Globus pallidus (tissue), 1 donor: ENCODE measurements at places on chromosomes 11 and 22.

- DNase-seq = no peak
These were observed 98.0 kb downstream of the PRR5L start for GRCh38 chr11:36394056-36394455.

GRCh38 chr22:44464000-44464399 lies 34.0 kb downstream of the RTL6 start:
- no peak for DNase-seq

DNA sequence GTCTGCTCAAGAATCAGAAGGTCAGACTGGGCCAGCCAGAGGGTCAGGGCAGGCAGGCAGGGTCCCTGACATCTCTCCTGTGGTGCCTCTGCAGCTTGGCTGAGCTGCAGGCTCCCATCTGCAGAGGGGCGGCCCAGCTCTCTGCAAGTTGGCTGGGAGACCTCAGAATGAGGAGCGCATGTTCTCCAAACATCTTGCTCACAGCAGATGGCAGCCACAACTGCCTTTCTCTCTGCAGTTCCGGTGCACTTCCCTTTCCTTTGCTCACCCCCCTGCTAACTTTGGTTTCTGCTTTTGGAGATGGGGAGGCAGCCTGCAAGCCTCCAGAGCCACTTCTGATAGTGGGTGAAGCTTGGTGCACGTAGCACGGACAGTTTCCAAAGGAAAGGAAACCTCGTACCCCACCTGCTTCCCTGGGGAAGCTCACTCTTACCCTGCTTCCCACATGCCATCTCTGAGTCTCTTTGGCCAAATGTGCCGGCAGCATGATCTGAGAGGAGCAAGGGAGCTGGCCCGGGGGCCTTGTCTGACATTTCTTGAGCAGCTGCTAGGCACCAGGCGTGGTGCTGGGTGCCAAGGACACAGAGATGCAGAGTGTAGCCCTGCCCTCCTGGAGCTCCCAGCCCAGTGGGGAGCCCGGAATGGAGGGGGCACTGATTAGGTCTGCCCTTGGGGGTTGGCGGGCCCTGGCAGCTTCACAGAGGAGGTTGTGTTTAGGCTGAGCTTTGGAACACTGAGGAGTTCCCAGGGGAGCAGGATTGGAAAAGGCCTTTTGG lies 18.2 kb downstream of the DAGLA start:
- DNase-seq = no peak

DNA sequence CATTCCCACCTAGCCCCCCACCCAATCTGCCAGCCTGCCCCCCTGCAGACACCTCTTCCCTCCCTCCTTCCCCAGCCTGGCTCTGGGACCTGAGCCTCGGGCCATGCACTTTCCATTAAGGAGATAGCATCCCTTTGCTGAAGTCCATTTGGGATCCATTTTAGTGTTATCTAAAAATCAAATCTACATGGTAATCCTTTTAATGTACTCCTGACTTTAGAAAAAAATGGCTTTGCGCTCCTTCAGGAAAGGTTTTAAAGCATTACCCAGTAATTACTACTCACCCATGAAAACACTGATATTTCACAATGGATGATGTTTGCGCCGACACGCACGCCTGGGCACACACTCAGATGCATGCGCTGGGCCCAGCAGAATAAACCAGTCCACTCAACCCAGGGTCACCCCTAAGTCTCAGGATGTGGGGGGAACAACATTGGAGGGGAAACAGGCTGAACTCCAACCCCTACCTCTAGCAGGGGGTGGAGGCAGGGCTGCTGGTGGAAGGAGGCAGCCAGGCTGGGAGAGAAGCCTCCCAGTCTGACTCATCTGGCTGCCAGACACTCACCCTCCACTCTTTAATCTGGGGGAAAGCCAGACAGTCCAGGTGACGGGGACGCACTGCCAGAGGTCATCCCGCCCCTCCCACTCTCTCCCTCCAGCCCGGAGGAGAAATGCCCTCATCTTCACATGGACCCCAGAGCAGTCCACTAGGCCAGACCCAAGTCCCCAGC lies 29.8 kb downstream of the LMO1 start:
- DNase-seq = no peak

- no peak for DNase-seq
These were observed 887.0 kb downstream of the KCNA4 start for GRCh38 chr11:29129844-29130243.

DNA sequence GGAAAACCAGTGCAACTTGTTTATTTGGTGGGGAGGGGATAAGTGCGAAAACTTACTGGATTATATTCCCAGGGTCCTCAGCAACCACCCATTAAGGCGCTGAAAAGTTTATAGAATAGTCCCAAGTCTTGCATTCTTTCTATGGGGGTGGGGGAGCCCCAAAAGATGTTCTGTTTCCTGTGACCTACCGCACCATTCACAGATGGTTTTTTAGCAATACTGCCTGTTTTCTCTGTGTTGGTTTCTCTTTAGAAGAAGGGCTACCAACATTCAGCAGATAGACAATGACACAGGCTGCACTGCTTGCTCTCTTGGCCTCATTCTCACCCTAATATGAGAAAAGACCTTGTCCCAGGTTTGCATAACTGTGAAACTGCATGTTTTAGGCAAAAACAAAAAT lies 86.5 kb downstream of the FAM76B start:
- DNase-seq = no peak

DNA sequence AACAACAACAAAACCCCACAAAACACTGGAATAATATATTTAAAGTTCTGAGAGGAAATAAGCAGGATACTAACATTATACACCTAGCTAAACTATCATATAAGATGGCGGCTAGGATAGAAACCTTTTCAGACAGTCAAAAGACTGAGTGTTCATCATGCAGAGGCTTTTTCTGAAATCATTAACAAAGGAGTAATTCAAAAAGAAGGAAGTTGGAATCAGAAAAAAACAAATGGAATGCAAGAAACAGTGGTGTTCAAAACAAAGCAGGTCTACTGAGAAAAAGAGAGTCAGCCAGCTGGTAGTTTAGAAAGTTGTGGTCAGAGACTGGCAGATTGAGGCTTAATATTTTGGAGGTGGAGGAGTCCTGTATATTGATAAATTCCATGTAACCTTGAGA lies 30.1 kb upstream of the ZBTB44 start:
- DNase-seq = no peak

GRCh38 chr11:559020-559620 lies 1.4 kb downstream of the LMNTD2 start:
- DNase-seq = no peak

- DNase-seq = no peak
These were observed 132.2 kb upstream of the PLET1 start for GRCh38 chr11:112392904-112393303.

DNA sequence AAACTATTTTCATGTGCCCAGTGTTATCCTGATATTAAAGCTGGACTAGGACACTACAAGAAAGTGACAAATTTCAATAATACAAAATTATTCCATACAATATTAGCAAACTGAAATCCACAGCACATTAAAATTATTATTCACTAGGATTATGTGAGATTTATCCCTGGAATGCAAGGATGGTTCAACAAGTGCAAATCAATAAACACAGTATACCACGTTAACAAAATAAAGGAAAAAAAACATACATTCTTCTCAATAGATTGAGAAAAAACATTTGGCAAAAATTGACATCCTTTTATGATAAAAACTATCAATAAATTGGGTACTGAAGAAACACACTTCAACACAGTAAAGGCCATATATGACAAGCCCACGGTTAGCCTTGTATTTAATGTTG lies 1758.2 kb upstream of the RAG2 start:
- no peak for DNase-seq

- DNase-seq = no peak
These were observed 268.5 kb downstream of the TTC28 start for GRCh38 chr22:28411125-28411524.

- DNase-seq = no peak
These were observed 4.2 kb upstream of the SORL1-AS1 start for GRCh38 chr11:121456816-121457431.

DNA sequence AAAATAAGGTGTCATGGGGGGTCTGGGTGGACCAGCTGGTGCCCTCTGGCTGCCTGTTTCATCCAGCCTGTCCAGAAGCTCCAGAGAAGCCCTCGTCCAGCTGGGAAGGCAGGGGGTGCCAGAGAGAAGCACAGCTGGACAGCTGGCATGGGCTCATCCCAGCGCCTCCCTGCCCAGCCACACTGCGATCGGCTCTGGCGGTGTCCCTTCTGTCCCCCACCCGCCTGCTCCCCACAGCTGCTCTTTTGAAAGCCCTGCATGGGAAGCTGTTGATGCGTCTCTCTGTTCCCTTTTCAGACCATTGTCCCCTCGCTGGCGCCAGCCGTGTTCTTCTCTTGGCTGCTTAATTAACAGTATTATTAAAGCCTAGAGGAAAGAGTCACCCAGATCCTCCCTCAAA lies 86.5 kb downstream of the MN1 start:
- peak; percentile 94 for DNase-seq

DNA sequence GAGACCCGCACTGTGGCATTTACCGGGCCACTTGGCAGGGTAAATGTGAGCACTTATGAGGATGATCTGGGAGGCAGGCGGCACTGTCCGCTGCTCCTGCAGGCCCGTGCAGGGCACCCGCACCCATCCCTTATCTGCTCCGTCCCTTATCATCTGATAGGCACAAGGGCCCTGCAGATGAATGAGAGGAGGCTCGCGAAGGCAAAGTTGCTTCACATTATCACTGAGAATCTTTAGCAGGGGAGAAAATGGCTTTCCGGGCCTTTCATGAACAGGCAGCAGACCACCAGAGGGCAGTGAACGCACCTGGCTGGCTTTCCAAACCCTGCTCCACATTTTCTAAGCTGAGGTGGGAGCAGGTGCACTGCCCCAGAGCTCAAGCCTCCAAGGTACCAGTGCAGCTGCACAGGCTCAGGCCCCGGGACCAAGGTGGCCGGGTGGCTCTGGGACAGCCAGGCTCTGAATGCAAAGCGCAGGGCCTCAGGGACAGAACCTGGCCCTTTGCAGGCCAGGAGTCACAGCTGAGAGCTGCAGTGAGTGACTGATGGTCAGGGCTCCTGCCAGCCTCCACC lies 165.6 kb downstream of the SHANK2 start:
- DNase-seq = no peak

DNA sequence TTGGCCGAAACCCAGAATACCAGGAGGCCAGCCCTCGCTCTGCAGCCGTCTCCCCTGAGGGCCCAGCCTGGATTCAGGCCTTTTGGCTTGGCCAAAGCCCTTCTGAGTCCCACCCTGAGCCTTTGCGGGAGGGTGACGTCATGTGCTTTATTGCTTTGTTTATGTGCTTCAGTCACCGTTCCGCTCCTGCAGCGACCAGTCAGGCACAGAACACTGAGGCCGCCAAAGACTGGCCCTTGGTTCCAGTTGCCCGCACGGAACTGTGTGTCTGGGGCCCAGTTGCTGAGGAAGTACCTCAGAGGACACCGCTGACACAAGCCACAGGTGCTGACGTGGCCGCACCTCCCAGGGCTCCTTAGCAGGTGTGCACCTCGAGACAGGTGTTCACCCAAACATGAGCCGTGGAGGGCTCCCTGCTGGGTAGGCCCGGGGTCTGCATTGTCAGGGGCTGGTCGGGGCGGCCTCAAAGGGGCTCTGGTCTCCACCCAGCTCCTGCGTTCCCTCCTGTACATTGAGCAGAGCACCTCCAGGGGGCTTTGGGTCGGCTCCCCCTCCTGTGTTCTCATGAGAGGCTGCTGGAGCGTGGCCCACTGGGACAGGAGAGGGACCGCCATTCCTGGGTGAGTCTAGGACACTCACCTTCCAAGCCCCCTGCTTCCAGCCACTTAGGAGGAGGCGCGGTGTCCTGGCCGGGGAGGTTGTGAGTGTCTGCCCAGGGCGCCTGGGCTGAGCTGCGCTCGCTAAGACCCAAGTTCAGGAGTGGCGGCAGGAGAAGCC lies 376.8 kb downstream of the TBC1D22A start:
- no peak for DNase-seq

- no peak for DNase-seq
These were observed 835 bp upstream of the RHOD start for GRCh38 chr11:67055812-67056211.

DNA sequence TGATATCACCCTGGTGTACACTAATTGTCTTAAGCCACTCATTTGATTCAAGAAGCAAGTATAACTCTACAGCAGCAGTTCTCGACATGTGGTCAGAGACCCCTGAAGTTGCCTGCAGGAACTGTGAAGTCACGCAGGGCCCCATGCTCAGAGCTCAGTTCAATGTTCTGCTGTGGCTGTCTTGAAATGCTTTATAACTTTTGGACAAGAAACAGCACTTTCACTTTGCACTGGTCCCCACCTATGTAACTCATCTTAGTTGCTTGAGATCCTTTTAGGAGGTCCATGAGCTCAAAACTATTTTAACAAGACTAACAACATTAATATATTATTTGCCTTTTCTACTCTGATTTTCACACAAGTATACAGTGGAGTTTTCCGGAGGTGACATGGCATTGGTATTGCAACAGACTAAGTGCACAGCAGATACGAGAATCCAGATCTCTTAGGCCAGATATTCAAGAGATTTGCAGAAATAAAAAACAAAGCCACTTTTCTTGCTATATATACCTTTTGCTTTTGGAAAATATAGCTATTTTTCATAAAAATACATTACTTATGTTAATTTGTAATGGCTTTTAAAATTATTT lies 64.8 kb downstream of the PRR5L start:
- no peak for DNase-seq

DNA sequence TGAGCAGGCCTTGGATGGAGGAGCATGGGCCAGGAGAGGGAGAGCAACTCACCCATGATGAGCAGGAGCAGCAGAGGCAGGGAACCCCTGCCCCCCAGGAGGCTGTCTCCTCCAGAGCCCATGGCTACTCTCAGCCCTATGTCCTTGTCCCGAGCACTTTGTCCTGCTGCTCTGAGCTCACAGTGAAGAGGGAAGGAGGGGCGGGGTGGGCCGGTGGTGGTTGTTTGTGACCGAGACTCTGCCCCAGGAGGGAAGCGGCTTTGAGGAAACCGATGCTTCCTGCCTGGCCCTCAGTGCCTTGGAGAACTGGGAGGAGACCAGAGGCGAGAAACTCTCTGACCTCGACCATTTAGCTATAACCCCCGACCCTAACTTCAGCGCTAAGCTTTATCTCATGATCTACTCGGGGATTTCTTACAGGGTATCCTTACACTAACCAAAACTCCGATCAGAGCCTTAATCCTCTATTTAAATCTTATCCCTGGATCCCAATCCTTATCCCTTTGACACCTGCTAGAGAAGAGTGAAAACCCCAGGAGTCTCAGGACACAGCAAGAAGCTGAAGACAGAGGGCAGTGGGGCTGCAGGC lies at the start of gene ROBO4:
Gene ROBO4, minus strand, starts transcription at position 192 of the 589 bp plus-strand sequence. Its CDS starts 70 bp downstream, at position 122.
- DNase-seq = no peak

DNA sequence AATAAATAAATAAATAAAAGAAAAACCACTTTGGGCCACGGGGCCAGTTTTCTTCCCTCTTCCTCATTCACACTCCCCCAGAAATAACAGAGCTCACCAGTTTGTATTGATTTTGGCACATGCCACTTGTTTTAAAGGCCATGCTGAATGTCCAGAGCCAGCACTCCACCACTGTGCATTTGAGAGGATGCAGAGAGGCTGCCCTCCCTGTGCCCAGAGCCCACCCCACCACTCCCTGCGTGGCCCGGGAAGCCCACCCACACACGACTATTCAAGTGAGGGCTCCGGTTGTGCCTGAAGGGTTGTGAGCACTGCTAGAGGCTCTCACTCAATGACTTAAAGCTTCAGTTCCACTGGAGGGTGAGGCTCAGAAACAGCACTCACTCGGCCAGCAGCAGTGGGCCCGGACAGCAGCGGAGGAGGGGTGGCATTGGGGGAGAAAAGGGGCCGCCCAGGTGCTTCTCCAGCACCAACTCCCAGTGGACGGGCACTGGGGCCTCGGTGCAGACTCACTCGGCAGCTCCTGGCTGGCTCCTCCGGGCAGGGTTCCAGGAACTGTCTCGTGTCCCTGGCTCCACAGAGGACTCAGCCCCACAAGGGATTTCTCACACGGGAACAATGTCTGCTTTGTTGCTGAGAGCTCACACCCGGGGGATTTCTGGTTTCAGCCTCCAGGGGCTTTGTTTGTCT lies 112.7 kb downstream of the SHANK2 start:
- peak; percentile 94 for DNase-seq

- no peak for DNase-seq
These were observed 13.1 kb downstream of the CABP7 start for GRCh38 chr22:29732883-29733282.
